ENCODE measurements at places on chromosomes 1 and 21.

DNA sequence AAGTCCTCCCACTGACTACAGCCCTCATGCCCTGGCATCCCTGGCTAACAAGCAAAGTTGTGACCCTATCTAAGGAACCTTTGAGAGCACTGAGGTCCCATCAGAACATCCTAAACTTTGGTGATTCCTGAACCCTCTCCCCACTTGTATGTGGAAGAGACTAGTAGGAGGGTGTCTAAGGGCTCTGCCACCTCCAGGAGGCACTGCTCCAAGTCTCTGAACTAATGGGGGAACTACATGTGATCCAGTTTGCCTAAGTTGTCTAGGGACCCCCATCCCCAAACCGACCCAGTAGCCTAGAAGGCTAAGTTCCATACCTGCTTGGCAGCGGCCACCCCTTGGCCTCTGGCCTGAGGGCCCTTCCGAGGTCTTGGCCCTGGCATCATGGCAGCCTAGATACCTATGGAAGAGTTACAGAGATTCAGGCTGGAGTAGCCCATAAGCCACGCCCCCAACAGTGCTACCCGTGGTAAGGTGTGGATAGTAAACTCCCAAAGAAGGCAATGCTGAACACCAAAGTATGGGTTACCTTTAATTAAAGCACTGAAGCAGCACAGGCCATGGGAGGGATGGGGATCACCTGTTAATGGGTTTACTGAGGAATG, 1.7 kb downstream of the CC2D1B start:
- no peak for DNase-seq

GRCh38 chr21:42545317-42545716, 31.7 kb downstream of the SLC37A1 start:
- DNase-seq: no peak

DNA sequence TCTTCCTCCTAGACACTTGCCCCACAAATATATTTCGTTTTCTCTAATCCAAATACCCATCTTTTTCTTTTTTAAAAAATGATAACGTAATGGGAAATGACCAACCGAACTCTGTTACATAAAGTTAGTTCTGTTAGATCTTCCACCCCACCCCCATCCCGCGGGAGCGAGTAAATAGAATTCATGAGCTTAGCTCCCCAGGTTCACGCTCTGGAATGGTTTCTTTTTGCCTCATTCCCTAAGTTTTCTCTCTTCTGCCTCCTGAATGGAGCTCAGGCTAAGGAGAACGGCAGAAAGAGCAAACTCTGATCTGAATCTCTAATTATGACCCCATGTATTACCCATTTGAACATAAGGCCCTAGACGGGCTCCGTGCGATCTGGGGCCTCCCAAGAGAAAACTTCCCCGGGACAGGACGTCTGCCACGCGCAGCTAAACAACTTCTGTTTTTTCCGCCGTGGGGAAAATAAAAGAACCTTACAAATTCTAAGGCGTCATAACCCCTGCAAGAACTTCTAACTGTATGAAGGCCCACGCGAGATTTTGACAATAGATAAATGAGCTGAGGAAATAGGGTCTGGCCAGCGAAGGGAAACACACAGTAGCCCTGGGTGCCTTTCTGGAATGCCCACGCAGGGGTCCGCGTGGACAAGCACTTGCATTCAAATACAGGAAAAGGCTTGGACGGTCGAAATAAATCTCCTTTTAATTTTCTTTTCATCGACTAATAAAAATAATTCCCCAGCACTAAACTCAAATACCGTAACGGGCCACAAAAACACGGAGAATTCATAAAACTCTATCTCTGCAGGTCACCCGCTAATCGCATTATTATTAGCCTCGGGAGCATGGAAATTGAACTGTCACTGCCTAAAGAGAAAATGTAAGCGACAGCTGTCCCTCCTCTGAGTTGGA, 2.2 kb downstream of the TBX15 start:
- DNase-seq: no peak

DNA sequence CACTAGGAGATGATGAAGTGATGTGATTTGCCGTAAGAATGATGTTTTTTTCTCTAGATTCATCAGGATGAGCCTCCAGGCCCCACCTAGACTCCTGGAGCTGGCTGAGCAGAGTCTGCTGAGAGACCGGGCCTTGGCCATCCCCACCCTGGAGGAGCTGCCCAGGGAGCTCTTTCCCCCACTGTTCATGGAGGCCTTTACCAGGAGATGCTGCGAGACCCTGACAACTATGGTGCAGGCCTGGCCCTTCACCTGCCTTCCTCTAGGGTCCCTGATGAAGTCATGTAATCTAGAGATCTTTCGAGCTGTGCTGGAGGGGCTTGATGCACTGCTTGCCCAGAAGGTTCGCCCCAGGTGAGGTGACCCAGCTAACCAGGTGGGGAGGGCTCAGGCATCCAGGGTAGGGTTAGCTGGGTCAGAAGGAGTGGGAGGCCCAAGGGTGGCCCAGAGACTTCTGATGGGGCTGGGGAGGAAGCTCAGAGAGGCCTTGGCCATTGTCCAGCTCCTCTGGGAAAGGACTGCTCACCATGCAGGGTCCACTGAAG, 1.3 kb downstream of the PRAMEF12 start:
- no peak for DNase-seq

DNA sequence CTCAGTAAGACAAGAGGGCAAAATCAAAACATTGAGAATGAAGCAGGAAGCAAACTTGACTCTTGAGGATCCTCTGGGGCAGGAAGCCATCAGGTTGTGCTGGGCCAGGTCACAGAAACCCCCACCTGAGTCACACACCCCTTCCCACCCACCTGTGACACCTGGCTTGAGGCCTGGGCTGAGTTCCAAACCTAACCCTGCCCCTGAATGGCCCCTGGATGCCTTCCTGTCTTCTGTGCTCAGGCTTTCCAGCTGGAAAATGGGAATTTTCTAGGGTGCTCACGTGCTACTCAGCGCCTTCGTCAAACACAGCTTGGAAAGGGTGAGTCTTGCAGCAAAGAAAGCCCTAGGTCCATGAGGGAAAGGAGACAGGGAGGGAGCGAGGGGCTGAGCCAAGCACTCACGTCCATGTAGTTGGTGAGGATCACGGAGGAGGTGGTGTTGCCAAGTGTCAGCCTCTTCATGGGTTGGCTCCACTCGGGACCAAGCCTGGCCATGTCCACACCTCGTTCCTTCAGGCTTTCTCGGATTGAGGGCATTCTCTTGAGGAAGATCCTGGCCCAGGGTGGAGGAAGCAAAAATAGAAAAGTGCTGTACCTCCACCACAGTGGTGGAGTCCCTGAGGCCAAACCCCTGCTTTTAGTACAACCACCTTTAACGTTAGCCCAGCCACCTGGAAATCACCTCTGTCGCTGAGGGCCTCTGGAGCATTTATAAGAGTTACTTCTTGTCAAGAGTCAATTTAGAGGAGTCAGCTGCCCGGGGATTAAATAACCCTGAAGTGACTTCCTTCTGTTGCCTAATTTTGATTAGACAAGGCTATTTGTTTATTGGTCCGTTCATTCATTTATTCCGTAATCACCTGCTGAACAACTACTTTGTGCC, 4.3 kb downstream of the REN start:
- DNase-seq: no peak

- DNase-seq: no peak
Measured at GRCh38 chr1:107251839-107252238, 111.0 kb downstream of the NTNG1 start.

GRCh38 chr1:183881387-183882131, 76.6 kb downstream of the RGL1 start:
- DNase-seq: no peak

DNA sequence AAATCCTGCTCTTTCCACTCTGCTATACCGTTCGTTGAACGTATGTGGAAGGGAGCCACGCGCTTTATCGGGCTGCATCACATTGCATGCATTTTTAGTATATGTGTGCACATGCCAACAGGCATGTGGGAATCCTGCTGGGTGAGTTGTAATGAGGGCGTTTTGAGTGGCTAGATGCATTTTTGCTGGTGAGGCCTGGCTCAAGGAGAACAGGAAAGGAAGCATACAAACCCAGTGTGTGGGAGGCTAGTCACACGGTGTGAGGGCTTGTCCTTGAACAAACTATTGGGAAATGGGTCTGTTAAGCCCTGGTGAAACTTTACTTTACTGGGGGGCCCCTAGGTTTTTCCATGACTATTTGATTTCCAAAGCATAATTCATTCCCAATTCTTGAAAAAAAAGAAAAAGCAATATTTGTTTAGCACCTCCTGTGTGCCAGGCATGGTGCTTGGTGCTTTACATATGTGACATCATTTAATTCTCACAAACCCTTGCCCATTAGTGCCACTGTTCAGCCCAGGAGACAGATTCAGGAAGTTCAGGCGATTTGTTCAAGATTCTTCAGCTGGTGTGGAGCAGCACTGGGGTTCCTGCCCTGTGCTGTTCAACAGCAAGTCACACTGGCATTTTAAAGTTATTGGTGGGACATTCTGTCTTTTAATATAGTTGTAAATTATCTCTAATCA, 25.6 kb upstream of the JUN start:
- peak; percentile 37 for DNase-seq

GRCh38 chr1:15328351-15329103, 81.2 kb upstream of the EFHD2 start:
- DNase-seq: no peak

GRCh38 chr21:35775778-35776544, 284.4 kb downstream of the SETD4 start:
- DNase-seq: no peak

- DNase-seq: no peak
Measured at GRCh38 chr1:94093396-94093795, 27.6 kb downstream of the ABCA4 start.

GRCh38 chr1:9184749-9185148, 49.8 kb upstream of the H6PD start:
- DNase-seq: no peak

DNA sequence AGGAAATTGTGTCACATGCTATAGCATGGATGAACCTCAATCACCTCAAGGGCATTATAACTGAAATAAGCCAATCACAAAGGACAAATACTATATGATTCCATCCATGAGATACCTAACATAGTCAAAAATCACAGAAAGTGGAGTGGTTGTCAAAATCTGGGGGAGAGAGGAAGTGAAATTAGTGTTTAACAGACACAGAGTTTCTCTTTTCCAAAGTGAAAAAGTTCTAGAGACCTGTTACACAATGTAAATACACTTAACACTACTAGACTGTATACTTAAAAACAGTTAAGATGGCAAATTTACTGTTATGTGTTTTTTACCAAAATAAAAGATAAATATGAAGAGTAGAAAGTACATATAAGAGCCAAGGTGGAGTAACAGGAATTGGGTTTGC, 31.8 kb downstream of the ZNF644 start:
- DNase-seq: no peak

- DNase-seq: no peak
Measured at GRCh38 chr1:76012341-76013205, 62.0 kb upstream of the ST6GALNAC3 start.

DNA sequence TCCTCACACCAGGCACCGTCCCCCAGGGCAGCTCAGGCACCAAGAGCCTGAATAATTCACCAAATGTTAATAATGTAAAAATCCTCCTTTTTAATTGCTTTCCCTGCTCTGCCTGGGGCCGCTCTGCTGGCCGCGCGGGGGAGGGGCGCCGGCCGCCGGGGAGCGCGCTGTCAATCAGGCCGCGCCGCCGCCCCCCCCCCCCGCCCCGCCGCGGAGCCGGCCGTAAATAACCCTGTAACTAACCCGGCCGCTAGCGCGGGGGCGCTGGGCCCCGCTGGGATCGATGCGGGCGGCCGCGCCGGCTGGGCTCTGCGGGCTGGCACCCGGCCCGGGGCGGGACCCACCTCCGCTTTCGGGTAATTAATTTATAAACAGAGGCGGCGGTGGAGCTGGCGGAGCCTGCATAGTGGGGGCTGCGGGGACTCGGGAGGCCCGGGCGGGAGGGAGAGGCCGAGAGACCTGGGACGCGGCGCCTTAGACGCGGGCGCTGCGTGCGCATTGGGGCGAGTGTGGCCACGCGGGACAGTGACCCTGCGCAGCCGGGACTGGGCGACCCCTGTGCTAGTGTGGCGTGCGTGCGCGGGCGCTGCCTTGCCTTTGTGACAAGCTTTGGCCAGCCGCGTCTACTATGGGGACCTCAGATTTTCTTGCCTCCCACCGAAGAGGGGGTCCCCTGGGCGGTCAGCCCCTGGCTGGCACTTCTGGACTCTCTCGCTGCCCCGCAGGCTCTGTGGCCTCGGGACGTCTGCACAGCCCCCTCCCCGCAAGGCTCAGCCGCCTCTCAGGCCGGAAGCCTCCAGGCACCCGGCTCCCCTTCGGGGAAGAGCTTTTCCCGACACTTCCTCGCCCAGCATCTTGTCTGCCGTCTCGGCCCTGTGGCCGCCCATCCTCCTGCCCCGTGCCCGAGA, 16.6 kb downstream of the SAMD11 start:
- DNase-seq: no peak

GRCh38 chr1:116945996-116946395, 36.3 kb downstream of the PTGFRN start:
- DNase-seq: no peak

- DNase-seq: no peak
Measured at GRCh38 chr1:151905070-151905442, 4.3 kb downstream of the THEM4 start.

DNA sequence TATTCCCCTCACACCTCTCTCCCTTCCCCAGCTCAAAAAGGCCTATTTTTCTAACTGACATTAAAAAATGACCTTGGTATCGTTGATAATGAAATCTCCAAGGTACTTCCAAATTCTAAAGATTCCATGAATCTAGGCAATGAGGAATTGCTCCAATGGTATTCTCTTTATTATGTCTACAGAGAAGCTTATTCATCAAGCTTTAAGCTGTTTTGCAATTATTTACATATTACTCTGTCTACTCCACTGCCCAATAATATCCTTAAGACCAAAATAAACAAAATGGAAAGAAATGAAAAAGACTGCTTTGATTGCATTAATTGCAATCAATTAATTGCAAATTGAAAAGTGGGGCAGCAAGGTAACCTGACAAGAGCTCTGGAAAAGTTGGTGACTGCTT, 7.9 kb downstream of the PLPP3 start:
- no peak for DNase-seq

GRCh38 chr1:50505427-50505826, 82.2 kb upstream of the DMRTA2 start:
- no peak for DNase-seq

GRCh38 chr1:159902541-159902940, 2.6 kb upstream of the CFAP45 start:
- peak; percentile 27 for DNase-seq

DNA sequence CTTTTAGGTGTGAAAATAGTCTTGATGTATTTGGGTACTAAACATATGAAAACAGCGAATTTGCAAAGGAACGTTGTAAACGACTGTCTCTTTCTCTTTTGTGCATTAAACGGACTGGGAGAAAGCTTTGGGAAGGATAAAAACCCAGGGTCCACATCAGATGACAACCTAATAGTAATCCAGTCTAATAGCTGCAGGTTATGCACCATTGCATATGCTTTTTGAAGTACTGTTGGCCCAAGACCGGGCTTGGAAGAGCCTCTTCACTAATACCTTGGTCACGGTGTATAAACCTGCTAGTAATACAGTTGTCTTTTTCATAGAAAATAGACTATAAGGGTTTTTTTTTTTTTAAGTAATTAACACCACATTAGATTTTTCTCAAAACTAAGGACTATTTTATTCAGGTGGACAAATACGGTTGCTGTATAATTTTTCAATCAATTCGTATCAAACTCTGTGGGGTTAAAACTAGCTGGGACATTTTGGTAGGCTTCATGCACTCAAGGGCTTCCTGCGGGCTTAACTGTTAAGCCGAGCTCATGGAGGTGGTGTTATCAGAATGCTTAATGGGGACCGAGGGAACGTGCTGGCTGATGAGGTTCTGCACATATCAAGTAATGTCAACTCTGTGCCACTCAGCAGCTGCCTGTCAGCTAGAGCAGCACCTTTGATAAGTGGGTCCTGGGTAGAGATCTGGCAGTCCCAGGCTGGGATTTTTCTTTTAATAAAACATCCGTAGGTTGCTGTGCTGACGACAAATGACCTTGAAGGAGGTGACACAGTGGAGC, 2.1 kb downstream of the RYR2 start:
- DNase-seq: no peak

GRCh38 chr1:47407481-47407880, 8.6 kb upstream of the FOXE3 start:
- DNase-seq: no peak

Measured in AML-193 (cell line).